AG20443 (cell line): ENCODE measurements at places on chromosomes 13 and 19.

DNA sequence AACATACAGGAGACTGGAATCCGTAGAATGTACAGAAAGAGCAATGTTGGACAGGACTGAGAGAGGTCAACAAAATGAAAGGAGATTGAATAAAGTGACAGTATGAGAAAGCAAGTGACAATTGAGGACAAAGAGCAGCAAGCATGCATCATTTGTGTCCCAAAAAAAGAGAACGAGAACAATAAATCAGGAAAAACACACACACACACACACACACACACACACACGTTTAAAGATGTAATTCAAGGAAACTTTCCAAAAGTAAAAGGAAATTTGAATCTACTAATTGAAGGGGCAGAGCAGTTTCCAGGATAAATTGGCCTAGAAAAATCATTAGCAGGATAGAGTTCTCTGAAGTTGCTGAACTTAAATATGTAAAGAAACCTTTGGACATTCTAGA is 16.9 kb downstream of the DPY19L3 start:
- DNase-seq = no peak

DNA sequence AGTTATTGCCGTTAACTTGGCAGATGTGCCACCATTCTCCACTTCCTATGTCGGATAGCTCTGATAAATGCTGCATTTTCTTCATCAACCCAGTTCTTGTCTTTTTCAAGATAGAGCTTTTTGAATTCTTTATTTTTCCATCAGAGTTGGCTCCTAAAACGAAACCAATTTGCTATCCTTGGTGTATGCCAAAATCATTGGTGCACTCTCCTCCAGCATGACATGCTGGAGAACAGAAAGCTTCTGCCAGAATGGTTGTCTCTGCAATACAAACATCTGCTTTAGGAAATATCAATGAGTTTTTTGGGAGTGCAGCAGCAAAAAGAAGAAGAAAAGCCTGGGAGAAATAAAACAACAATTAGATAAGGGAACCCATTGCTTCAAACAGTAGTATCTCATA is 124.2 kb downstream of the CDK8 start:
- no peak for DNase-seq

DNA sequence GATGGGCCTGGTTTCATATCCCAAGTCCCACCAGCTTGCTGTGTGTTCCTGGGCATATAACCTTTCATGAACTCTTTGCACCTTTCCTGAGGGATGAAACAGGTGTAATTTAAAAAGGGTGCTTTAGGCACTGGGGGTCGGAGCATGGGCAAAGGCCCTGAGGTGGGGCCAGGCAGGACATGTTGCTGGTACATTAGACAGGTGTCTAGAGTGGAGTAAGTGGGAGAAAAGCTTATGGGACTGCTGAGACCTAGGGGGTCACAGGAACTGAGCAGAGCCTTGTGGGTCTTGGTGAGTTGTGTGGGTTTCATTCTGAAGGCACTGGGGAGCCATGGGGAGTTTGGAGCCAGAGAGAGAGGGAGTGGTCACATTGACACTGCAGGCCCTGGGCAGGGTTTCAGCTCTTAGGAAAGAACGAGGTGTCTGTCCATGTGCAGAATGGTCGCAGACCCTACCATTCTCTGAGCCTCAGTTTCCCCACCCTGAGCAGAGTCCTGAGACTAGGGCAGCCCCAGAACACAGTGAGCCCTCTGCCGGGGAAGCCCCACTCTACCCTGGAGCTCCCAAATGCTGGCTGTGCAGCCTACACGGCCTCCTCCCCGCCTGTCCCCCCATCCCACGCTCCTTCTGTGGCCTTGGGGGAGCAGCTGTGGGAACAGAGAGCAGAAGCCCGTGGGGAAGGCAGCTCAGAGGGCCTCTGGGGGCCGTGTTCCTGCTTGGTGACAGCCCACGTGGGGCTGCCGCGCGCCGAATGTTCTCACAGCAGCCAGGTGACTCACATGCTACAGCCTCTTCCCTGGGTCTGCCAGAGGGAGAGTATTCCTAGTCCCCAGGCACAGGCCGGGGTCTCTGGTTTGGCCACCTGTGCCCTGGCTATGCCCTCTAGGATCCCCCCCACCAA is 7.3 kb upstream of the HOMER3 start:
- no peak for DNase-seq

DNA sequence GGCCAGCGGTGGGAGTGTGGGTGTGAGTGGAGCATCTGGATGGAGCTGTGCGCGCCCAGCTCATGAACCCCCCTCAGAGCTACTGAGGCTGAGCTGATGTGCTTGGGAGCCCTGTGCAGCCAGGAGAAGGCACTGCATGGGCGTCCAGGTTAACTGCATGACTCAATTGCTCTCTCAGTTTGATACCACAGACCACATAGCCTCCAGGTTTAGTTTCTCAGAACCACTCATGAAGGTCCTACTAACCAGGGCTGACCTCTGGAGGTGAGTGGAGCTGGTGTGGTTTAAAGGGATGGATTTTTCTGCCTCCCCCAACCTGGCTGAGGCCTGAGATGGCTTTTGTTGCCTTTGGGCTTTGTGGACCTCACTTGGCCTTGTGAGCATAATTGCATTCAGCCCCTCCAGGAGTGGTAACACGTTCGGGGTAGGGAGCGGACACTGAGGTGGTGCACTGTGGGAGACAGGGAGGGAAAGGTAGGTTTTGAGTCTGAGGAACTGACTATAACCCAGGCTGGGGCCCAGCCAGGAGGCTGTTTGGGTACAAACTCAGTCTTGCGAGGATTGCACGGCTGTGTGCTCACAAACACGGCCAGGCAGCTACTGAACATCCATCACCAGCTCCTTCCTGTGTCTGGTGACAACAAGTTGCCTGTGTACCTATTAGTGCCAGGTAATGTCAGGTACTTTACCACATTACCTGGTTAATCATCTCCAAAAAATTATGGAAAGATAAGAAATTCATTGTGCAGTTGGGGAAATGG is 97.5 kb downstream of the RGCC start:
- no peak for DNase-seq

- no peak for DNase-seq
These were observed 9.4 kb downstream of the POLRMT start for GRCh38 chr19:623974-624373.

- no peak for DNase-seq
These were observed 222.9 kb downstream of the KLF5 start for GRCh38 chr13:73281746-73282145.

DNA sequence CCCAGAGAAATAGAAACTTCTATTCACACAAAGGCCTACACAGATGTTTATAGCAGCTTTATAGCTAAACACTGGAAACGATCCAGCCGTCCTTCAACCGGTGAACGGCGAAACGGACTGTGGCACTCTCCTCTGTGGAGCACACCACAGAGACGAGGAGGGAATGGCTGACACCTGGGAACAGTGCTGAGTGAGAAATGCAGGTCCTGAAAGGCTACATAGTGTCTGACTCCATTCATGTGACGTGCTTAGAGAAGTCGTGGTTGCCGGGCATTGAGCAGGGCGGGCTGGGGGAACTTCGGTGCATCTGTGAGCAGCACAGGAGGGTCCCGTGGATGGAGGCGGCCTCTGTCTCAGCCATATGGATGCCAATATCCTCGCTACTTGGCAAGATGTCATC is 3.1 kb upstream of the GRK1 start:
- no peak for DNase-seq

- DNase-seq = peak; percentile 77
These were observed 1.1 kb downstream of the ARGLU1 start for GRCh38 chr13:106566641-106567473.

GRCh38 chr19:7988307-7988706 is 17.1 kb downstream of the ELAVL1 start:
- no peak for DNase-seq

DNA sequence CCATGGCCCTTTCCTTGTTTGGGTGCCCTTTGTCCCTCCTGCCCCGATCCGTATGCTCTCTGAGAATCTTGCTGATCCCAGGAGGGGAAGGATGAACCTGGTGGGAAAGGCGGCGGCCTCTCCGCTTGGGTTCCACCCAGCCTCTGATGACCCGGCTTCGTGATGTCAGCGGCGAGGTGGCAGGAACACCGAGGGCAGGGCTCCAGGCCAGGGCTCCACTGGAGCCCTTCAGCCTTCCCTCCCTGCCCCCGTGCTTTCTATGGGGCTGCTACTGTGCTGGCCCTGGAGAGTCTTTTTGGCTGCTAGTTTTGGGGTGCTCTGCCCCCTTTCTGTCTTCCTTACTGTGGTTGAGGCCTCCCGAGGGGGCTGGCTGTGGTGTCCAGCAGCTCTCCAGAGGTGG is 11.9 kb upstream of the LIN7B start:
- DNase-seq = no peak

GRCh38 chr13:95530178-95530577 is 22.3 kb upstream of the CLDN10 start:
- DNase-seq = no peak

DNA sequence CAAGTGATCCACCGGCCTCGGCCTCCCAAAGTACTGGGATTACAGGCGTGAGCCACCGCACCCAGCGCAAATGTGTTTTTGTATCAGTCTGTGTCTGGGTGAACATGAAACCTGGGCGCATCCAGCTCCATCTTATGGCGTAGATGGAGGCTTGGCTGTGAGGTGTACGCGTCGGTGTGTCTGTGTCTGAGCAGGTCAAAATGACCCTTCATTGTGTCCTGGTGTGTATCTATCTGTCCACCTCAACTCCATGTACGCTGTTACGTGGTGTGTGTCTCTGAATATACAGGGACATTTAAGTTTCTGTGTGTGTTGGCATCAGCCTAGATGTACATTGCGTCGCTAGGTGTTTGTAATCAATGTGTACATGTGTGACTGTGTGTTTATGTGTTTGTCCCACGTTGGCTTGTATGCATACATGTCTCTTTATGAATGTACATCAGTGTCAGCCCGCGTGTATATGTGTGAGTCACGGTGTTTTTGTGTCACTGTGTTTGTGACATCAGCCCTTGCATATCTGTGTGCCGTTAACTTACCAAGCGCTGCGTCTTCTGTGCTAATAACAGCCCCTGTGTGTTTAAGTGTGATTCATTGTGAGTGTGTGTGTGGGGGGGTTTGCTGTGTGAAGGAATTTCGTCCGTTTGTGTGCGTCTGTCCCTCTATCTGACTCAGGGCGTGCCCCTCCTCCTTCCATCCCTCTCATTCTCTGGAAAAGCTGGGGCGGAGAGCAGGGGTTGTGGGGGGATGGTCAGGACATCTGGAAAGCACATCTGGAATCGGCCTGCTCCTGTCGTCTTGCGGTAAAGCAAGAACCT is 6.4 kb downstream of the AXL start:
- peak; percentile 92 for DNase-seq

- peak; percentile 52 for DNase-seq
These were observed 736 bp downstream of the SMAD9 start for GRCh38 chr13:36919171-36919832.

GRCh38 chr19:28465371-28466086 is 747.4 kb downstream of the UQCRFS1 start:
- peak; percentile 50 for DNase-seq
